ENCODE measurements at places on chromosomes 5 and 9.

DNA sequence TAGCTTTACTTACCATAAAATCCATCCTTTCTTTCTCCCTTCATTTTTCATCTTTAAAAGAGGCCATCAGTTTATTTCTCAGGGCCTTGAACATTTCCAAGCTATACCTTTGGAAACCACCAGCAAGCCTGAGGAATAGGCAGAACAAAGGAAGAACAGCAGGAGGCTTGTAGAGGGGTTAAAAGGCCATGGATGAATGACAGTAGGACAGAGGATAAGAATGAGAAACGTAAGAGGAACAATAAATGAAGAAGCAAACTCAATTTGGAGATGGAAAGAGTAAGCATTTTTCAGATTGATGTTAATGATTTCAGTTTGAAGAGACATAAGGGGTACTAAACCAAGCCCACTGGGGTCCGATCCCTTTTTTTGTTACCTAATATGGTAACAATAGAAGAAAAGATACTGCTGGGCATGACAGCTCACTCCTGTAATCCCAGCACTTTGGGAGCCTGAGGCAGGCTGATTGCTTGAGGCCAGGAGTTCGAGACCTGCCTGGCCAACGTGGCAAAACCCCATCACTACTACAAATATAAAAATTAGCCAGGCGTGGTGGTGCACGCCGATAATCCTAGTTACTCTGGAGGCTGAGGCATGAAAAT lies 106.6 kb upstream of the NMUR2 start:
- no peak for DNase-seq

GRCh38 chr9:81461196-81461595 lies 228.2 kb downstream of the TLE1 start:
- DNase-seq: no peak

GRCh38 chr5:126523818-126524510 lies 71.1 kb downstream of the ALDH7A1 start:
- no peak for DNase-seq

GRCh38 chr5:172412724-172413286 lies 41.5 kb downstream of the SH3PXD2B start:
- DNase-seq: no peak

- DNase-seq: no peak
Measured at GRCh38 chr9:95852059-95853032, 23.1 kb upstream of the ERCC6L2 start.

DNA sequence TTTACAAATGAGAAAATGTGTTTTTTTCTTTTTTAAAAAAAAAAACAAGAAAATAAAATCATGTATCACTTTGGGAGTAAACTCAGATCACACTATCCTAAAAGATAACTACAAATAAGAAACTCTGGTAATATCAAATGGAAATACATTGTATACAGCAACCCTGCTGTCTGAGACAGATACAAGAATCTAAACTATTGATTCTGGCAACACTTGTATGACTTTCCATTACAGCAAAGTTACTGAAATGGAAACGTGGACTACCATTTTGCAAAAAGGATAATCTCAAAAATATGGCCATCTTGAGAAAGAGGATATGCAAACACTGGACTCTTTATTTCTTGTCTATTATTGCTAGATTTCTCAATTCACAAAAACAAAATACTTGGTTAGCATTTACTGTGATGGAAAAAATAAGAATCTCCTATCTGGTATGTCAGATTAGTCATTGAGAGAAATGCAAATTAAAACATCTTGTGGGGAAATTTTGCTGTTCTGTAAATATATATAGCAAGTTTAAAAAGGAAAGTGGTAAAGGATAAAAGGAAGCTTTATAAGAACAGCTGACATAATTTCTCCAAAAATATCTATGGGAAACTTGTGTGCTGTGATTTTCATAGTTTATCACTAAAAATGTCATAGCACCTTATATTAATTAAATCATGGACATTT lies 112.9 kb upstream of the FER start:
- DNase-seq: no peak

GRCh38 chr5:170251462-170251861 lies 18.7 kb downstream of the C5orf58 start:
- no peak for DNase-seq

DNA sequence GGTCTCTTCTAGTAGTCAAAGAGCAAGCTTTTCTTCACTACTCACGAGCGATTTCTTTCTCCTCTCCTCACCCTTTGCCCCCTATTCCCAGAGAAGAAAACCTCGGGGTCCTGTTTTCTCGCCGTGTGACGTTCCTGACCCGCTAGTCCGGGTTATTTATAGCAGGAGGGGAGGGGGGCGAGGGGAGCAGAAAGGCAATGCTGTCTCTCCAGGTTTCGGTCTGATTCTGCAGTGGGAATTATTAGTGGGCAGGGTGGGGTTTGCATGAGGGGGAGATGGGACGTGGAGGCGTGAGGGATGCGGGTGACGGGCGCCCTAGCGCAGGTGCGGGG lies 847 bp upstream of the GABRB2 start:
- DNase-seq: no peak

- DNase-seq: no peak
Measured at GRCh38 chr9:107070586-107070985, 207.6 kb downstream of the ZNF462 start.

- no peak for DNase-seq
Measured at GRCh38 chr9:127199001-127199791, 65.4 kb upstream of the GARNL3 start.

- no peak for DNase-seq
Measured at GRCh38 chr9:92964607-92965060, 17.3 kb downstream of the FGD3 start.

DNA sequence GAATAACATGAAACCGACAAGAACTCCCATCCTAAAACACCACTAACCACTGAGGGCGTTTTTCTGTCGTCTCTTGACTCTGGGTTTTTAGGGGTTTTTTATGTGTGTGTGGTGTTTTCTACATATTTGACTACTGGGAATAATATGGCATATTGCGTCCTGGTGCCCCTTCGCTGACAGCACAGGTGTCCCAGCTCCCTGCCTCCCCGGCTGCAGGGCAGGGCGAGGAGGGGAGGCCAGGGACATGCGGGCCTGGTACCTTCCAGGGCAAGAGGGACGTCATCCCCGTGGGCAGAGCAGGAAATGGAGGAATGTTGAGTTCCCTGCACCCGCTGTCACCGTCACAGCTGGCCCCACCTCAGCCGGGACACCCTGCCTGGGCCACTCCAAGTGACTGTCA lies 34.8 kb downstream of the VAV2 start:
- DNase-seq: no peak

DNA sequence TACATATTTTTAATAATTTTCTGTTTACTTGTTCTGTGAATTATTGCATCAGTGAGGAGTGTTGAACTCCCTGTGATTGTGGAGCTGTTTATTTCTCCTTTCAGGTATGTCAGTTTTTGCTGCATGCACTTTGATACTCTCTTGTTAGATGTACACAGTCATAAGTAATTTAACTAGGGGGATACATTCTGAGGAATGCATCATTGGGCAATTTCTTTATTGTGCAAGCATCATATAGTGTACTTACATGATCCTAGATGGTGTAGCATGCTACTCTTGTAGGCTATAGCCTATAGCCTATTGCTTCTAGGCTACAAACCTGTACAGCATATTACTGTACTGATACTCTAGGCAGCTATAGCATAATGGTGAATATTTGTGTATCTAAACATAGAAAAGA lies 9.5 kb downstream of the DENND4C start:
- DNase-seq: no peak

Measured in glomerular endothelial cell (primary cell).